SJSA1 (cell line): ENCODE measurements at places on chromosomes 16 and 17. TPM values are rescaled to one million over a fixed set of nuclear protein-coding genes. Genes with fewer than 3 reads are reported as not detected.

The BFAR gene
- 61.7 and 83.0 TPM in 2 replicates for total RNA-seq

DNA sequence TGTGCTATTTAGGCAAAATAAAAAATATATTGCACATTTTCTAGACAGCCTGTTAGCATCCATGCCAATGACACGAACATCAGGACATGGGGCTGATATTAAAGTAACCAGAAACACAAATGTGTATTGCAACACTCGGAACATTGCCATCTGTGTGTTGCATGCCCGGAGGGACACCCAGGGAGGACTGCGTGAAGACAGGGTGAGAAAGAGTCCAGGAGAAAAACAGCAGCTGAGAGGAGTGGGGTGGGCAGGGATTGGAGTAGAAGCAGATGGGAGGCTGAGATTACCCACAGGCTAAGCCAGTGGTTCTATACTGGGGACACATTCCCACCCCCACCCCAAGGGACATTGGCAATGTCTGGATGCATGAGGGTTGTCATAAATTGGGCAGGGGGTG is 114.8 kb downstream of the GRIN2A start:
- DNase-seq: no peak

DNA sequence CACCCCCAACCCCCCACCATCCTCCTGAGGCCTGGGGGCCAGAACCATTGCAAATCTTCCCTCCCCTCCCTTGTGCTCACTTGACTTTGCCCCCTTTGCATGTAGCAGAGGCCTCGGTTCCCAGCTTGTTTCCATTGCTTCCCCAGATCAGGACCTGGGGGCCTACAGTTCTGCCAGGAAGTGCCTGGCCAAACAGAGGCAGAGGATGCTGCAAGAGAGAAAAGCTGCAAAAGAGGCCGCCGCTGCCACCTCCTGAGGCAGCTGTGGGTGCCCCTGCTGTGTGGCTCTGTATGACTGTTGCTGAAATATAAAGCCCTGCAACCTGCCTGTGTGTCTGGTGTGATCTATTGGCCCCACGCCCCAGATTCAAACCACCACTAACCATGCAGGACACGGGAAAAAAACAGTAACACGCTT is 2.3 kb downstream of the NDUFB10 start:
- DNase-seq: no peak

GRCh38 chr17:40352779-40353394 is 11.7 kb downstream of the GJD3 start:
- no peak for DNase-seq

DNA sequence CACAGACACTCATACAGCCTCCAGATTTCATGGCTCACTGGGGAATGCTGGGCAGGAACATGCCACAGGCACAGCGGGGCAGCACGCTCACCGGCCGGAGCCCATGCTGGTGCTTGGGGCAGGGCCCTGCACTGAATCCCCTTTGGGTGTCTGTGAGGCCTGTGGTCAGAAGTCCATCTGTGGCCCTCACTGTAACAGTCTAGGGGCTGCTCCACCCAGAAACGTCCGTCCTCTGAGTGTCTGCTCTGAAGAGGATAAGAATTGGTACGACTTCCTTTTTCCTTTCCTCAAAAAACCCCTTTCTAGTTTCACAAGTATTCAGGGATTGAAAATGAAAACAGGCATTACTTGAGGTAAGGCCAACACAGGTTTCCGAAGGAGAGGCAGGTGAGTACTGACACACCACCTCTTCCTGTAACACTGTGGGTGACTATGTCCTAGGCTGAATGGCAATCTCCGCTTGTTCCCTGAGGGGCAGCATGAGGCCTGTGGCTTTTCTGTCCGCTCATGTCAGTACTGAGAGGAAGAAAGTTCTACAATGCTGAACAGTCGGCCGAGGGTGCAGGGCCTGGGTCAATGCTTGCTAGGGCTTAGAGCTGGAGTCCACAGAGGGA is 42.5 kb downstream of the TMEM11 start:
- DNase-seq: no peak

GRCh38 chr16:66551788-66552285 is 539 bp upstream of the CKLF start:
- no peak for DNase-seq

DNA sequence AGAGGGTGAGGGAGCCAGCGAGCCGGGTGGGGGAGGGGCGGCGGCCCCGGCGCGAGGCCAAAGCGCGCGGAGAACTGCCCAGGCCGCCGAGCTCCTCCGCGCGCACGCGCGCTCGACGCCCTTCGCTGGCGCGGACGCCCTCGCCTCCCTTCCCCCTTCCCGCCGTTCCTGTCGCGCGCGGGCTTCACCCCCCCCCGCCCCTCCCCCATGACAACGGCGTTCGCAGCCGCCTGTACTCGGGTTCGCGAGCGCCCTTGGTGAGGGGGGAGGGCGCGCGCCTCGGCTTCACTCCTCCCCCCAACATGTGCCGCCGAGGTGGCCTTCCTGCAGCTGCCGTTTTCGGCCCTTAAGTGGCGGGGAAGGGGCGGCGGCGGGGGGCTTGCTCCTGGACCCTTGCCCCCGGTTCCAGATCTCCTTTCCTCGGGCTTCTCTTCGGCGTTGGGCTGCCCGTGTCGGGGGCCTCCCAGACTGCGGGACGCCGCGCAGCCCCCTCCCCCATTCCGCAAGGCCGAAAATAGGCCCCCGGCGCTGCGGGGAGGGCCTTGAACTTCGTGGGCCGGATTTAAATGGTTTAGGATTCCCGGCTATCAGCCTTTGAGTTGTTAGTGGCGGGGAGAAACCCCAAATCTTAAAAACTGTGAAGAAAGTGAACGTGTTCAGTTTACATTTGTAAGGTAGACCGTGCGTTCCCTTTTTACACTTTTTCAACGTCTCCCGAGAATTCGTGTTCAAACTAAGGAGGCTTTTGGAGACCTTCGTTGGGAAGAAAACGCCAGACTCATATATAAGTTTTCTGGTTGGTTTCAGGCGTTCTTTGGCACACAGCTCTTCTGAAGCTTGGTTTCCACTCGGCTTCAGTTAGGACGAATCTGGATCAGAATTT is 653 bp downstream of the SRRM2 start:
- DNase-seq: no peak

DNA sequence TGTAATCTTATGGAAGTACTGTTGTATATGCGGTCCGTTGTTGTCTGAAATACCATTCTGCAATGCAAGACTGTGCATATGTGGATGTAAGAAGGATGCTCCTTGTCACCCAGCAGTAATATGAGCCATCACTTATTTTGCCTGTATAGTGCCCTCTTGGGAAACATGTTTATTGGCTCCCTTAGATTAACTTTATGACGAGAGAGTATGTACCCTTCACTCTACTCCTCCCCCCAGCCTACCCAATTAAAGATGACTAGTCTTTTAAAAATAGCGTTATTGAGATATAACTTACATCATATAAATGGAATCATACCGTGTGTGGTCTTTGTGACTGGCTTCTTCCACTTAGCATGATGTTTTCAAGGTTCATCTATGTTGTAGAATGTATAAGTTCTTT is 33.6 kb downstream of the FTO start:
- no peak for DNase-seq

The IQCK gene
- 1.8 and 10.5 TPM in 2 replicates for total RNA-seq

DNA sequence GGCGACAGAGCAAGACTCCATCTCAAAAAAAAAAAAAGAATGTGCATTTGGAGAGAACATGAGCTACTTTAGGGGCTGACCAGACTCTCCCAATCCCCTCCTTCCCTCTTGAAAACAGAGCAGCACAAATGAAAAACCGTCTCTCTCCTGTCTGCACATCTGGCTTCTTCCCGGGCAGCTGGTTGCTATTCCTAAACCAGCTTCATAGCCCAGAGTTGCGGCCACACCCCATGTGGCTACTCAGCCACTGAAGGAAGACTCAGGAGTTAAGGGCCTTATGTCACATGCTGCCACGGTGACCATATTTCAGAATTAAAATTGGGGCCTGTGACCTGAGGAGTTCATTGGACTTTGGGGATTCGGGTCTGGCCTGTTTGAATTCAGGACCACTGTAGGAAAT is 48.3 kb downstream of the KATNIP start:
- DNase-seq: no peak

The SMPD3 gene
- total RNA-seq: 1.3 TPM in 1 of 2 replicates, not detected in the other

GRCh38 chr16:72224260-72224768 is 52.4 kb upstream of the PMFBP1 start:
- no peak for DNase-seq

GRCh38 chr16:175011-175949 is 1.2 kb upstream of the HBA1 start:
- no peak for DNase-seq

The EVI2B gene
- 0.47 and 1.2 TPM in 2 replicates for total RNA-seq

The RHBDL1 gene
- 1.1 and 13.1 TPM in 2 replicates for total RNA-seq

The SEPTIN1 gene
- not detected in 2 replicates for total RNA-seq

The KRT25 gene
- not detected in 2 replicates for total RNA-seq

The C16orf92 gene
- total RNA-seq: not detected in 2 replicates

The KCNJ16 gene
- total RNA-seq: not detected in 2 replicates

The TNFRSF17 gene
- total RNA-seq: not detected in 2 replicates

DNA sequence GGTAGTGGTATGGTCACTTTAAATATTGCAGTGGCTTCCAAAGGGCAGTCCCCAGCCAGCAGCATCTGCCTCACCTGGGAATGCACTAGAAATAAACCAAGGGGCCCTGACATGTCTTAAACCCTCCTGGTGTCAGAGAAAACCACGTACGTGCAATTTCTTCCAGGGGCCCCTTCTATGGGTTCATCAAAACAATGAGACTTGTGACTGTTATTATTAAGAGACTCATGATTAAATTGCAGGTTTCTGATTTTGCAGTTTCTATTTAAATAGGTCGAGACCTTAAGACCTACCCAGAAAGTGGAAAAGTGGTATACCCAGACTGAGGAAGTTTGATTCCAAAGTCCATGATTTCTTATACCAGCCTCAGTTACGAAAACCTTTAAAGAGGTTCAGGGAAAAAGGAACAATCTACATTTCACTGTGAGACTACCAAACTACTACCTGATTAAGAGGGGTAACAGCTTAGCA is 746 bp upstream of the POLG2 start:
- no peak for DNase-seq

DNA sequence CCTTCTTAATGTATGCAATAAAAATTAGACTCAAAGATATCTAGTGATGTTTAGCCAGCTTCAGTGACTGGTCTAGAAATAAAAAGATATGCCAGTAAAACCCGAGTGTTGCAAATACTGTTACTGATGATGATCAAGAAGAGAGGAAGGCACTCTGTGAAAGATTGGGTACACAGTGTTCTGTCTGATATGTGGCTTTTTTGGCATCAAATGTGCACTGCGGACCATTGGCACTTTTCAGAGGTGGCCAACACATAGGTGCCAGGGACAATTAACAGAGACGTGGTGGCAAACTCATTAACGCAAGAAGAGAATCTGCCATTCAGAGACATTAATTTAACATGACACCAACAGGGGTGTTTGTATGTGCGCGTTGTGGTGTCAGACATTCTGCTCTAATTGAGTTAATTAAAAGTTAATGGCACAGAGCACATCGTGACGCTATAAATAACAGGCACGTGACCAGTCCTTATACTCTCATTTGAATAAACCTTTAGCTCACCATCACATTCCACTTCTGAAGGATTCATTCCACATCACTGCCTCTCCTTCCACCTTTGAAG is 549.3 kb upstream of the HSBP1 start:
- no peak for DNase-seq

DNA sequence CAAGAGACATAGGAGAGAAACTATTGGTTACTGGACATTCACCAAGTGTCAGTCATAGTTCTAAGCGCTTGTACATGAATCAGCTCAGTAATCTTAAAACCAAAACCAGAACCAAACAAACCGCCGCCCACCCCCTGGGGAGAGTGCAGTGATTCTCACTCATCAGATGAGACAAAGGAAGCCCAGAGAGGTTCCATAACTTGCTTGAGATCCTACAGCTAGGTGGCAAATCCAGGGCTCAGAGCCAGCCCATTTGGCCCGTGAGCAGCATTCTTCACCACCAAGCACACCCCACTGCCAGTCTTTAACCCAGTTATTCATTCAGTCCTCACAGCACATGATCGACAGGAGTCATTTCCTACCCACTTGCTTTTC is 37.2 kb upstream of the RGS9 start:
- DNase-seq: peak; percentile 79

DNA sequence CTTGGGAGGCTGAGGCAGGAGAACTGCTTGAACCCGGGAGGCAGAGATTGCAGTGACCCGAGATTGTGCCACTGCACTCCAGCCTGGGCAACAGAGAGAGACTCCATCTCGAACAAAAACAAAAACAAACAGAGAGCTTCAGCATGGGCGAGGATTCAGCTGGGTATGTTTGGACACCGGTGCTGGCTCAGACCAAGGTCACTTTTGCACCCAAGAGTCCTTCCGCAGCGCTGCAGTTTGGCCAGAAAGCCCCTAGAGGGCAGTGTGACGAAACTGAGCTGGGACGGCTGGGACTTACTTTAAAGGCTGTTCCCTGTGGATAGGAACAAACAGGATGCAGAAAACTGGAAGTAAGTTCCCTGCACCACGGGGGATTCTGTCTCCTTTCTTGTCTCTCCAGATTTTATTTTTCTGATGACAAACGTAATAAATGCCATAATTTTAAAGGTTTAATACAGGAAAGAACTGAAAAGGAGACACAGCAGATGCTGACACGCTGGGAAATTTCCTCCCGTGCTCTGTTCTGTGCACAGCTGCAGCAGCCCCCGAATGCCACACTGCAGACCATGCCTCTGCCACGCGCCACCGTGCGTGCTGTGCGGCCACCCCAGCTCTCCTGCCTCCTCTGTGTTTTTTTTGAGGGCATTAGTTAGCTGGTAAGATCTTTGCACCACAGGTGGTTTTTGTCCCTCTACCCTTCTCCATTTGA is 25.2 kb upstream of the USP36 start:
- peak; percentile 92 for DNase-seq

DNA sequence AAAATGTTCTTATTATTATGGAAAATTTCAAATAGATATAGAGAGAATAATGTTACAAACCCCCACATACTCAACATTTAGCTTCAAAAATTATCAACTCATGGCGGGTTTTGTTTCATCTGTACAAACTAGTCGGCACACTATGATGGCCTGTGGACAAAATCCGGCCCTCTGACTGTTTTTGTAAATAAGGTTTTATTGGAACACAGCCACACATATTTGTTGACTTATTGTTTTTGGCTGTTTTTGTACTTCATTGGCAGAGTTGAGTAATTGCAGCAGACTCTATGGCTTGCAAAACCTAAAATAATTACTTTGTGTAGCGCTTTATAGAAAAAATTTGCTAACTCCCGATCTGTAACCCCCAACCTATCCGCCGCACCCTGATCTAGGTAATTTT is 41.4 kb upstream of the CLEC18A start:
- no peak for DNase-seq

DNA sequence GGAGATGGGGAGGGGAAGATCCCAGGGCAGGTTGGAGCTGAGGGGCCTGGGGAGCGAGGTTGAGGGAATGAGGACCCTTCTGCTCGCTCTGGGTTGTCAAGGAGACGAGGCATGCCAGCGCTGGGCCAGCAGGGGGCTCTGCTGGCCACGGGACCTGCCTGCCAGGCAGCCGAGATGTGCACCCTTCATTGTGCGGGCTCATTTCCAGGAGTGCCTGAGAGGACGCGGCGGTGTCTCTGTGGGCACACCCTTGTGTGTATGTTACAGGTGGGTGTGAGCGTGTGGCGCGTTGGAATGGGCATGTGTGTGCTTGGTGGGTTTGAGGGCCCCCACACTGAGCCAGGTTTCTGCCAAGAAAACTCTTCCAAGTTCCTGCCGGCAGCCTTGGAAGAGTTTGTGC is 15.9 kb downstream of the ARHGAP23 start:
- DNase-seq: peak; percentile 54

The DPEP2NB gene
- total RNA-seq: not detected in 2 replicates

The INPP5K gene
- 18.1 and 34.4 TPM in 2 replicates for total RNA-seq

The PHKB gene
- 29.0 and 43.1 TPM in 2 replicates for total RNA-seq

- DNase-seq: no peak
Measured at GRCh38 chr17:42553161-42553818, 567 bp downstream of the HSD17B1 start.

- peak; percentile 50 for DNase-seq
Measured at GRCh38 chr16:58022601-58023371, 2.8 kb upstream of the MMP15 start.

GRCh38 chr16:500709-501108 is 26.8 kb upstream of the CAPN15 start:
- DNase-seq: no peak
